ENCODE measurements at places on chromosomes 7 and 10. TPM values are rescaled to one million over a fixed set of nuclear protein-coding genes. Genes with fewer than 3 reads are reported as not detected.

DNA sequence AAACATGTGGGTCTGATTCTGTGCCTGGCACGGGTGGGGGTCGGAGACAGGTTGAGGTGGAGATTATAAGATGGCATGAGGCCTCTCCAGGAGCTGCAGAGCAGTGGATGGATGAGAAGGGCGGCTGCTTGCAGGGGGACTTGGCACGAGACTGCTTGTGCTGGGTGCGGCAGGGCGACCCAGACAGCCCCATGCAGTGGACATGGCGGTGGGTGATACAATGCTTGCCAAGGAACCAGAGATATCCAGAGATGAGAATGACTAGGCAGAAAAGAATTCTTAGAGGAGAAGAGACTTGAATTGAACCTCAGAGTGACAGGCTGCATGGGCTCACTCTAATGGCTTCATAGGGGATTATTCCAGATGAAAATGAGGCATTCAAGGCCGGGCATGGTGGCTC lies 145.4 kb downstream of the NEURL1 start:
- peak overlapping the region; percentile 90 for H3K27ac ChIP-seq
- no peaks in the 10 kb centered on the region for H3K36me3 ChIP-seq
- peaks cover 5% of the 10 kb centered on the region for H3K4me1 ChIP-seq
- H3K27me3 ChIP-seq = no peaks in the 10 kb centered on the region
- DNase-seq = no peak
- H3K4me3 ChIP-seq = no peak overlapping the region

GRCh38 chr10:85642082-85642420 lies 724.5 kb downstream of the GRID1 start:
- peak overlapping the region; percentile 62 for H3K27ac ChIP-seq
- H3K4me3 ChIP-seq = no peak overlapping the region
- H3K27me3 ChIP-seq = no peaks in the 10 kb centered on the region
- no peak for DNase-seq

DNA sequence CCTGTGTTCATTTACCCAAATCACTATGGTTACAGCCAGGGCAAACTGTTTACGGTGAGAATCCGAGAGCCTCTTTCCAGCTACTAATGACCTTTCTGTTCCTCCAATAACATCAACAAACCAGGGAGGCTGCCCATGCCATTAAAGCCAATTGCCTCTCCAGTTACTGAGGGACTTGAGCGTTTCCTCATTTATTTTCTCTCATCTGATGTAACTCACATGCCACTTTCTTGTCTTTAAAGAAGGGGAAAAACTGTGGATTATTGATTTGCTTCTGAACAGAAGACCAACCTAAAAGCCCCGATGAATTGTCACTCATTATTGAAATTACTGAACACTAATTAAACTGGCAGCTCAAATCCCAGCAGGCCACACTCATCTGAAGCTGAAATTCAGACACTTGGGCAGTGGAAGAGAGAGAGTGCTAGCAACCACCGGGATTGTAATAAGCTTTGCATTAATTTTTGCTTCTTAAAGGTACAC lies 595.8 kb upstream of the MKI67 start:
- no peak for DNase-seq
- no peak overlapping the region for H3K27ac ChIP-seq
- H3K27me3 ChIP-seq = no peaks in the 10 kb centered on the region

DNA sequence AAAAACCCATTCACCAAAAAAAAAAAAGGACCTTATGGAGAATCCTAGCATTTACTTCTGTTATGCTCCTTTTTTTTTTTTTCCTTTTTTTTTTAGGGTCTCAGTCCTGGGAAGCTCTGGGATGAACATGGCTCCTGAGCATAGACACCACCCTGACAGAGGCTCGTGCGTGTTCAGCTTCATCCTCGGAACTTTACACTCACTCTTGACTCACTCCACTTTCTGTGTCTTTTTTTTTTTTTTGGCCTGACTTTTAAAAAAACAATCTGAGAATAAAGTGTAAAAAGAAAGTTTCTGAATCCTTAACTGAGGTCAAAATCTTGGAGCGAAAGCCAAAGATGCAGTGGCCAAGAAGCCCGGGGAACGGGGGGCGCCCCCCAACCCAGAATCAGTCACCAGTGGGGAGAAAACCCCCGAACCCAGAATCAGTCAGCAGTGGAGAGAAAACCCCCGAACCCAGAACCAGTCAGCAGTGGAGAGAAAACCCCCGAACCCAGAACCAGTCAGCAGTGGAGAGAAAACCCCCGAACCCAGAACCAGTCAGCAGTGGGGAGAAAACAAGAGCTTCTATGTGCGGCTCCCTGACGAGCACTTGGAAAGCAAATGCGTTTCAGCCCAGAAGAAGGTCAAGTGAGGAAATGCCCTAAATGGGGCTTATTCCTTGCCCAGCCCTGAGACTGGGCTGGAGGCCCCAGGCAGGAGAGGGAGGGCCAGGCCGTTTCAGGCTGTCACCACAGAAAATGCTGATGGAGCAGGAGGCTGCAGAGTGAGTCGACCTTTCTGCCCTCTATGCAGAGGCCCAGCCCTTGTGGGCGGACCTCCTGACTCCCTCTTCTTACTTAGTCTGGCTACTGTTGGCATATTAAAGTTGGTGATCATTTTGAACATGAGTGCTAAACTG lies 19.0 kb upstream of the PFKP start:
- H3K4me1 ChIP-seq = no peaks in the 10 kb centered on the region
- H3K36me3 ChIP-seq = no peaks in the 10 kb centered on the region
- no peak overlapping the region for H3K4me3 ChIP-seq
- H3K27ac ChIP-seq = no peak overlapping the region

DNA sequence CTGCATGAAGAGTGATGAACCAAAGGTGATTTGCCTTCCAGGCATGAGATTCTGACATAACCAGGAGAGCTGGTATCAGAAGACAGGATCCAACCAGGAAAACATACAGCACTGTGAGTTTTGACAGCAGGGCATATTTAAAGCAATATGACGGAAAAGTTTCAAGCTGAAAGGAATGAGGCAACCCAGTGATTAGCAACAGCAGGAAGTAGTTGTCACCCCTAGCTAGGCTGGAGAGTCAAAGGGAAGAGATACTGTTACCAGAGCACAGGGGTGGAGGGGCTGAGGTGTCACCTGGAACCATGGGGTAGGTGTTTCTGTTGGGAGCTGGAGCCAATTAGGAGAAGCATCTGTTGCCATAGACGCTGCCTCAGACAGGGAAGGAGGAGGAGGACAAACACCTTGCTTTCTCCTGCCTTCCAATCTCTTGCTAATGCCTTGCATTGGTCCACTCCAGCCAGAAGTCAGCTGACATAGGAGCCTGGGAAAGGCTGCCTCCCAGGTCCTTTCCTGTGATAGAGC lies 125.4 kb upstream of the SORCS3 start:
- no peaks in the 10 kb centered on the region for H3K27me3 ChIP-seq
- no peaks in the 10 kb centered on the region for H3K4me1 ChIP-seq
- no peak for DNase-seq
- no peak overlapping the region for H3K4me3 ChIP-seq

DNA sequence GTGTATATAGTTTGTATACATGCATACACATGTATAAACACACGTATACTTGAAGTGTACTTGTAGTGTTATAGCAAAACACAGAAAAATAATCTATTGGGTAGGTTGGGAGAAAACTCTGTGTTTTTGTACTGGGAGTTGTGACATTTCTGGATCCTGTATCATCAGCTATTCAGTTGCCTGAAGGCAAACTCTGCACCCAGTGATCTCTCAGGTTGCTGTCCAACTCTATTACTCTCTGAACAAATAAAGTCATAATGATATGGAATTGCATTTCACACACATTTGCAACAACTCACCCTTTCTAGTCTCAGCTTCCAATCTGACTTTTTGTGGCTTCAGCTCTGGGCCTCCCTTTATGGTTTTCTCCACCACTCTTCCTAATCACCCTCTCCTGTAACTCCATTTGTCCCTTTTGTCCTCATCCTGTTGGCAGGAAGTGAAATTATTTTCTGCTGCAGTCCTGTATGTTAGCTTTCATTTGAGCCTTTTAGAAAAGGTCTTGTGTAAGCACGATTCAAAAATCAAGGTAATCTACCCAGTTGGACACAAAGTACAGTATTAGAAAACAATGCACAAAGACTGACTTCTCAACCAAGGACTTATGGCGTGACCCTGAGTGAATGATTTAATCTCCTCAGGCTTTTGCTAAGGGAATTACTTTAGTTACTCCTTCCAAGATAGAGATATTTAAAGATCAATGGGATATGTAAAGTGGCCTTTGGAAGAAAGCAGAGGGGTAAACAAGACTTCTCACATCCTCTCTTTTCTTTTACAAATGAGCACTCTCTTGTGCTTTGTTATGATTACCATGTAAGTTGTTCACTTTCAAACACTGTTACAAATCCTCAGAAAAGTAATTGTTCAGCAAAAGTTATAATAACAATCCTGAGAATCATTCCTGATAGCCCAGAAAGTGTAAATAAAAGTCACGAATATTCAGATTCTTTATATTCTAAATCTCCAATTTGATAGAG lies 249.1 kb downstream of the KCND2 start:
- no peak overlapping the region for H3K27ac ChIP-seq
- no peaks in the 10 kb centered on the region for H3K36me3 ChIP-seq
- no peaks in the 10 kb centered on the region for H3K4me1 ChIP-seq
- DNase-seq = no peak

- no peaks in the 10 kb centered on the region for H3K4me1 ChIP-seq
- DNase-seq = no peak
- H3K4me3 ChIP-seq = no peak overlapping the region
- no peak overlapping the region for H3K27ac ChIP-seq
- no peaks in the 10 kb centered on the region for H3K27me3 ChIP-seq
Measured at GRCh38 chr7:11328309-11328708, 354.6 kb downstream of the PHF14 start.

DNA sequence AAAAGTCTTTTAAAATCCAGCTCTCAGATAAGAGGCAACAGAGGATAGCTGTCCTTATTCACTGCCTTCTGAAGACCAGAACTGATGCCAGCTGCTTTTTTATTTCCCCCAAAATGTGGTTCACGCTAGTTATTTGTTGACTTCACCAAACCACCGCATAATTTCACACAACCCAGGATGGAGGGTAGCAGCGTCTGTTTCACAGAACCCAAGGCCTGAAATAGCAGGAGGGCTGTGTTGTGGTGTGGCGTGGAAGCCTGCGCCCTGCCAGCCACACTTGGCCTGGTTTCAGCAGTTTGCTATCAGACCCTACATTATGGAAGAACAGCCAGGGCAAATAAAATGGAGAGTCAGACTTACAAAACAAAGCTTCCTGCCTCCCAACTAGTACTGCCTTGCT lies 155.4 kb downstream of the DYNC1I1 start:
- H3K27ac ChIP-seq = no peak overlapping the region
- no peaks in the 10 kb centered on the region for H3K27me3 ChIP-seq
- no peak overlapping the region for H3K4me3 ChIP-seq
- no peaks in the 10 kb centered on the region for H3K36me3 ChIP-seq
- DNase-seq = no peak

GRCh38 chr7:109898-110556 lies 82.3 kb upstream of the FAM20C start:
- no peaks in the 10 kb centered on the region for H3K4me1 ChIP-seq
- DNase-seq = no peak

DNA sequence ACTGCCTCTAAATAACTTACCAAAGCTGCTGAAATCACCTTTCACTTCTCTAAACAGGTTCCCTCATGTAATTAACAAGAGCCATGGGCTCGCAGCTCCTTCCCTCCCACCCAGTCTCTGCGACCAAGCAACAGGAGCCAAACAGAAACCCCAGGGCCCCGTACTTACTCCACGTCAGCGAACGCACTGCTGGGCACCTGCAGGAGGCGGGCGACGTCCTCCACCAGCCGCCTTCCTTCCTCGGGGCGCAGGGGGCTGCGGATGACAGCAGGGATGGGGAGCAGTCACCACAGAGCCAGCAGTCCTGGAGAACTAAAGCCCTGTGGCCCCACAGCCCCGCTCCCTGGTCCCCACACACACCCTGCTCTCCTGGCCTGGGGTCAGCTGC lies 477.0 kb downstream of the PTPRN2 start:
- no peak overlapping the region for H3K4me3 ChIP-seq
- DNase-seq = no peak
- H3K27me3 ChIP-seq = no peaks in the 10 kb centered on the region
- H3K27ac ChIP-seq = no peak overlapping the region
- H3K4me1 ChIP-seq = no peaks in the 10 kb centered on the region
- H3K36me3 ChIP-seq = no peaks in the 10 kb centered on the region

DNA sequence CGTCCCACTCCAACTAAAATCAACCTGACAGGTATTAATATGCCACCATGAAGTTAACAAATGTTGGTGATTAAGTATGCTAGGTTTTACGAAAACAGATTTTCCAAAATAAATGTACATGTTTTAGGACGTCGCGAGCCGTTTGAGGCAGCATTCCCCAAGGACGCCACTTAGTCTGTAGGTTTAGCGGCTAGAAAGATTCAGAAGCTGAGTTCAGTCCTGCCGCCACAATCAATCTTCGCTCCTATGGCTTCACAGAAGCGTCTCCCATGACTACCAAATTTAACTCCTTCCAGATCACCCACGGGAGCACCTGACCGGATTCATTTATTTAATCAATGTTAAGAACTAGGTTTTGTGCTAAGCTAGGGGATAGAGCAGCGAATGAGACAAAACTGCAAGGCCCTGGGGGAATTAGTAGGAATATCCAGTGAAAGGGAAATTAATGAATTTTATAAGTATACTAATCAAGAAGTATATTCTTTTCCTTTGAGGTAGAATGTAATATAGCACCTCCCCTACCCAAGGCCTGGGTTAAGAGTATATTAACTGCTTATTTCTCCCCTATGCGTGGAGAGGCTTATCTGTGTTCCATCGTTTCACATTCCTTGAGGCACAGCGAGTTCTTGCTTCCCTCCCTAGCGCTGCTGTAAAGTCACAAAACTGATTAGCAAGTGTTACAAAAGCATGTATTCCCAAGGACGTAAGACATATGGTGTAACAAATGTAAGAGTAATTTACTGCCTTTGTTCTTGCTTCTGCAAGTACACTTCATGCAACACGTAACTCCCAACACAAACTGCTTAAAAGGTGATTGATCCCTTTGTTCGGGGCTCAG lies 994 bp upstream of the CYP51A1 start:
- H3K4me1 ChIP-seq = no peaks in the 10 kb centered on the region
- DNase-seq = no peak
- peak overlapping the region; percentile 98 for H3K27ac ChIP-seq
- no peaks in the 10 kb centered on the region for H3K36me3 ChIP-seq
- H3K4me3 ChIP-seq = peak overlapping the region; percentile 95

GRCh38 chr7:104694710-104695109 lies 319.3 kb upstream of the KMT2E start:
- H3K27ac ChIP-seq = no peak overlapping the region
- no peak for DNase-seq
- no peaks in the 10 kb centered on the region for H3K36me3 ChIP-seq
- H3K27me3 ChIP-seq = no peaks in the 10 kb centered on the region
- H3K4me1 ChIP-seq = no peaks in the 10 kb centered on the region

DNA sequence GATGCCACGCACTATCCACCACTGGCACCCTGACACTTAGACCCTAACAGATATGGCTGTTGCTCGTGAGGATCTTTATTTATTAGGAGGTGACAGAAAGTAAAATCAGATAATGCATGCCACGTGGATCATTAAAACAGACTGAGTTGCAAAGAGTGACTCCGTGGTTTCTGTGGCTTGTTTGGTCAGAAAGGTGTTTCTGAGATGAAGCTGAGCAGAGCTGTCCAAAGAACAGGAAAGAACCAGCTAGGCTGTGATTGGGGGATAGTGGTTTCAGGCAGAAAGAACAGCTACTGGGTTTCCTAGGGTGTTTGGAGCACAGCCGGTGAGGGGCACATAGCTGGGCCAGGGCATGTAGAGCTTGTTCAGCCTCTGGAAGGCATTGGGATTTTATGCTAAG lies 34.4 kb downstream of the CSGALNACT2 start:
- no peak for DNase-seq
- no peaks in the 10 kb centered on the region for H3K27me3 ChIP-seq
- no peak overlapping the region for H3K27ac ChIP-seq
- no peak overlapping the region for H3K4me3 ChIP-seq

Gene KBTBD2
- 36.7 TPM for total RNA-seq

Gene PLEKHA8
- total RNA-seq = 14.0 TPM

Gene SCIN
- 0.96 TPM for total RNA-seq

Gene ITGA8
- total RNA-seq = 2.0 TPM

Gene KMT2E
- total RNA-seq = 184 TPM

Gene CRTAC1
- 1.9 TPM for total RNA-seq
